ENCODE measurements at places on chromosomes 5 and 9.
A peak's percentile ranks its signal among the peaks of the same experiment; 100 is the strongest.

- DNase-seq: no peak
These were observed 37.9 kb upstream of the GAS1 start for GRCh38 chr9:86985132-86985647.

DNA sequence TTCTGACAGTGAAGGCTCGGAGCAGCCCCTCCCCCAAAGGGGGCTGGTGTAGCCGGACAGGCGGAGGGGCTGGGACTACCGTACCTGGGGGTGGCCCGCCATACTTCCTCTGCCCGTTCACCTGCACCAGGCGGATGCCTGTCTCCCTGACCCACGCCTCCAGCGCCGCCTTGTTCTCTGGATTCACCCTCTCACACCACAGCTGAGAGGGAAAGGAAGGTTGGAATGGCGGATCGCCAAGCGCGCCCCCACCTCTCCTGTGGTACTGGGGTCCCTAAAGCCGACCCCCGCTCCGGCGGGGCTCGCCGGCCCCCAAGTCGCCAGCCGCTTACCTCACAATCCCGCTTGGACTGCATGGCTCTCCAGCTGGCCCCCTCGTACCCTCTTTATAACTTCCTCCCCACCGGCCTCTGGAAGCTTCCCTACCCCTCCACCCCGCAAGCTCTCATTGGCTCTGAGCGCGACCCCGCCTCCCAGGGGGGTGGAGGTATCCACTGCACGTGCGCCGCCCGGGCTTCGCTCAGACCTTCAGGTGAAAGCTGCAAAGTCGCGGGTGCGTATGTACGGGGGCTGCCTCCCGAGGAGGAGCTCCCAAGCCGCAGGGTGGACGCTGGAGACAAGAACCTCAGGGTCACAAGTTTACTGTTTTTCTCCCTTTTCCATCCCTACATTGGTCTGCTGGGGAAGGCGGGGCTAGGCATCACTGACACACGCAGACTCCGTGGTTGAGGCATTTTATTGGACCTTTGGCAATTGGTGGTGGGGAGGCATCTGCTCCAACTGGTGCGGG is at the start of gene DND1:
Gene DND1 (minus strand): TSS at position 390 of the 790 bp plus-strand sequence. CDS start 34 bp downstream, at position 356.
- DNase-seq: no peak

DNA sequence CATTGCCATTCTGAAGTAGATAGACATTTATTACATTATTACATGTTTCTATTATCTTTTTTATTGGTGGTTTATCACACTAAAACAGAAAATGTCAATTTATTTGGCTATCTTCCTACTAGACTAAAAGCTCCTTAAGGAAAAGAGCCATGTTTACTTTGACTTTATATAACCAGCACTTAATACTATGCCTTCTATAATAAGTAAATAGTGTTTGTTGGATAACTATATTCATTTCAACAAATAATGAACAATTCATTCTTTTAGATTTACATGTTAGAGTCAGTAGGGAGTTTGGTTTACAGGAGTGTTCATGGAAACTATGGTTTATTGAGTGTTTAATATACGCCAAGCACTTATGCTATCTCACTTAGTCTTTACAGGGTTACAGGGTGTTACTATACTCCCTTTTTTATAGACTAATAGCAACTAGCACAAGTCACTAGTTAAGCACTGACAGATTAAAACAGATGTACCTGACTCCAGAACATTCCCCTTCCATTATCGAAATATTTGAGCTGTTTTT is 7.3 kb downstream of the PPIP5K2 start:
- no peak for DNase-seq

DNA sequence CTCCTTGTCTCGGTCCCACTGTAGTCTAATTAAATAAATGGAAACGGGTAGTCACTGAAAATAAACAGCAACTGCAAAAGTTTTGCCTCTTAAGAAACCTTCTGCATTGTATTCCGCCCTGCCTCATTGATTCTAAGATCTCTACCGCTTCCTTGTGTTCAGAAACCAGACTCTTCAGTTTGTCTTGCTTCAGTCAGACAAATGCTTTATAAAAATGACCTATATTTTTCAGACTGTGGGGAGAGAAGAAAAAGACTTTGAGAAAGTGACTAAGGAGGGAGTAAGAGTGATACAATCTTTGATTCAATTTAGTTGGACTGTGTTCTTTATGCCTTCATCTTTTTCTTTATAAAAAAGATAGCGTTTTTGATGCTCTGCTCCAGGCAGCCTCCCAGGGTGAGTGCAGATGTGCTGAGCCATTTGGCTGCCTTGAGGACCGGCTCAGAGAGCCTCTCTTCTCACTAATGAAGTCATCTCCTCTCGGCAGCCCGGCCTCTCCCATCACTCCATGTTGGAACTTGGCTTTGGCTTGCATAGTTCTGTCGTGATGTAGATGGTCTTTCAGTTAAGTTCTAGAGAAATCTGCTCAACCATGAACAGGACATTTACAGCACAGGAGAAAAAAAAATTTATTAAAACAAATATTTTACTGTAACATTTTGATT is 4.0 kb upstream of the VCAN start:
- DNase-seq: peak; percentile 18

DNA sequence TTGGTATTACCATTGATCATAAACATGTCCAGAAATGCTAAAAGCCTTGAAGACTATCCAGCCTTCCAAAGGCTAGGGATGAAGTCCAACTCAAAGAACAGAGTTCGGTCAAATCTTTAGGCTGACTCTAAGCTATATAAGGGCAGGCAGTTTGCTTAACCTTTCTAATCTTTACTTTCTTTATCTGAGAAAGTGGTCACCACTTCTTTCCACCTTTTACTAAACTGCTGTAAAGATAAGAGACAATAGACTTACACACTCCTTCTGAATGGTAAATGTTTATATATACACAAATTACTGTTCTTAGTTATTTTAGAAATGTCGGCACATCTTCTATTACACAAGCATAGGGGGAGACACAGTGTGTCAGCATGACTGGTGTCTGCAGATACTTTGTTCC is 100.4 kb downstream of the NREP start:
- DNase-seq: no peak
